Motor neuron (in vitro differentiated cells): ENCODE measurements at places on chromosomes 2 and 18. TPM values are rescaled to one million over a fixed set of nuclear protein-coding genes. Genes with fewer than 3 reads are reported as not detected.

DNA sequence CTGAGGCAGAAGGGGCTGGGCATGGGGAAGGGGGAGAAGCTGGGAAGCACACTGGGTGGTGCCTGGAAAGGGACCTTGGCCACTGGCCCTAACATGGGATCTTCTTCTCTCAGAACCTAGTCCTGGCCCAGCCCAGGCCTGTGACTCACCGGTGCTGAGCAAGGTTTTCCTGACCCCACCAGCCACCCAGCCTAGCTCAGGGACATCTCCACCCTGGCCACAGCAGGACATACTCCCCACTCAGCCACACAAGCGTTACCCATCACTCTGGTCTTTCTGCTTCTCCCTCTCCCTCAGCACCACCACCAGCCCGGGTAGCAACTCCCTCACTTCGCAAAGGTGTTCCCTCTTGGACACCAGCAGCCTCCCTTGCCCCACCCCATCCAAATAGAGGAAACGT, 22.8 kb downstream of the TNS1 start:
- ATAC-seq, result no peak

GRCh38 chr2:176039375-176039774, 37.3 kb upstream of the LNPK start:
- no peak for ATAC-seq

DNA sequence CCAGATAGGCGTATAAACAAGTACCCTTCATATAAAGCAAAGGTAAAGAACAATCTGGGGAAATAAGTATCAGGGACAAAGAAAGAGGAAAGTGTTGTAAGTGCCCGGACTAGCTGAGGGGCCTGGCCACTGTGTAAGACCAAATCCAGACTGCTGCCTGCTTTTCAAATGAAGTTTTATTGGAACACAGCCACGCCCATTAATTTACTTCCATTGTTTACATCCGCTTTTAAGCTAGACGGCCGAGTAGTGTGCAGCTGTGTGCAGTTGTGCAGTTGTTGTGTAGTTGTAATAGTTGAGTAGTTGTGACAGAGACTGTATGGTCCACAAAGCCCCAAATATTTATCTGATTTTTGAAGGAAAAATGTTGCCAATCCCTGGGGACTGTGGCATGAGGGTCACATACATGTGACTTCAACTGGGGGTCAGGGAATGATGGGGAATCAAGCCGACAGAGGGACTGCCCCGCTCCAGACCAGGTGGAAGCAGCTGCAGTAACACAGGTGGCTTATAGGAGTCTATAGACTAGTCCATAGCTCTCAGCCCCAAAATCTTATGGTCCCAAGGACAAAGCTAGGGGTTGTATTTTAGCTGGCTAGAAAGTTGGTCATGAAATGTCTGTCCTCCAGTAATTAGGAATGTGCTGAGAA, 30.0 kb downstream of the FHL2 start:
- no peak for ATAC-seq

DNA sequence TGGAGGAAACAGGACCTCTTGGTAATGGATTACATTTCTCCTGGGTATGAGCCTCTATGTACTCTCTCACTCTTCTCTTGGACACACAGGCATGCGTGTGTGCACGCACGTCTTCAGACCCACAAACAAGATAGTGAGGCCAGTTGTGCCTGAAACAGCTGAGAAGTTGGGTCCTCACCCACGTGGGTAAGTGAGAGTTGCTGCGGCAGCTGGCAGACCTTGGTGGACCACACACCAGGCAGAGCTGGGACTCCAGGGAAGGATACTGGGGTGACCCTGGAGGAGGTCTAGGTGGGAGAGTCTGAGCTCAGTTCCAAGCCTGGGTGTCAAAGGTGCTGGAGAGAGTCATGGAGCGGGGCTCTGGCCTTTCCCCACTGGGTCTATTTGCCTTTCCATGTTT, 194.3 kb downstream of the HAUS1 start:
- ATAC-seq, result no peak

DNA sequence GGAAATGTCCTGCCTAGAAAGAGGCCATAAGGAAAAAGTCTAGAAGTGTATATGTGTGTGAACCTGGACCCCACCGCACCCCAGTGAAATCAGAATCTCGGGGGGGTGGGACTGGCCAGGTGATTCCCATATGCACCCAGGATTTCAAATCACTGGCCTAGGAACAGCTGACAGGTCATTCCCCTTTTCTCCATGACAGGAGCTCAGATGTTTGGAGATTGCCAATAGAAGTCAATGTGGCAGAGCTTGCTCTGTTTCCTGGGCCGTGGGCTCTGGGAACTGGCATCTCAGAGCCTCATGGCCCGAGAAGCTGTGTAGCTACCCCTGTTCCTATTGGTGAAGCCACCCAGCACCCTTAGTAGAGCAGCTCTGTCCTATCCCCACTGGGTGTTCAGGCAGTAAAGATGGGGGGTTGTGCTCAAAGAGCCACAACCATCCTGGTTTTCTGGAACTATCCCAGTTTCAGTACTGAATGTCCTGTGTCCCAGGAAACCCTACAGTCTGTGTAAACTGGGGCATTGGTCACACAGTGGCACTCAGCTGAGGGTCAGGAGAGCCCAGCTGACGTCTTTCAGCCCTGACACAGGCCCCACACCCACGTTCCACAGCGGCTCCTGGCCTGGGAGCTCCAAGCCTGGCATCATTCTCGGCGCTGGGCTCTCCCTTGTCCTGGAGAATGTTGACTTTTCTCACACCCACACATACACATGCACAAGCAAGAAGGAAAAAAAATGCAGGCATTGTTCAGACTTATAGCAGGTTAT, 18.9 kb downstream of the GNLY start:
- ATAC-seq, result no peak

GRCh38 chr18:43866696-43867095, 589.4 kb upstream of the SYT4 start:
- ATAC-seq, result no peak

DNA sequence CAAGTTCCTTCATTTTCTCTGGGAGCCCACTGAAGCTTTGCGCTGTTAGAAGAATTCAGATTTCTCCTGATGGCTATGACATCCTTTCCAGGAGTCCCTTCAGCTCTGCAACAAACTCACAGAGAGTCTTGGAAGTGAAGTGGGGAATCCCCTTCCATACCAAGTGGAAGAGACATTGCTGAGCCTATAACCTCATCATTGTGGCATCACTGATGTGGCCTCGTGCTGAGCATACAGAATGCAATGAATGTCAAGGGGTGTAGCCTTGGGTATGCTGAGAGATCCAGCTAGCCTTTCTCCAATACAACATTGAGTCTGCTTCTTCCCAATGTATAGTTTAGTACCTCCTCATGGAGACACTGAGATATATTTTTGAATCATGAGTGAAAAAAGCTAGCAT, 311.1 kb upstream of the RAB12 start:
- no peak for ATAC-seq

Gene CELF4
- total RNA-seq, result 43.4 and 47.4 TPM in 2 replicates

Gene STPG4
- total RNA-seq, result 0.38 and 0.66 TPM in 2 replicates

Gene BAZ2B
- total RNA-seq, result 81.1 and 89.6 TPM in 2 replicates

Gene PTCD3
- 74.6 and 97.7 TPM in 2 replicates for total RNA-seq

Gene SAG
- 1.7 and 6.5 TPM in 2 replicates for total RNA-seq

Gene CTNNA2
- total RNA-seq, result 69.4 and 71.1 TPM in 2 replicates

Gene CHMP3
- 48.0 and 48.2 TPM in 2 replicates for total RNA-seq

Gene REEP1
- 53.1 and 53.7 TPM in 2 replicates for total RNA-seq

Gene MOGAT1
- total RNA-seq, result not detected in 2 replicates

Gene AGAP1
- 14.8 and 15.9 TPM in 2 replicates for total RNA-seq
